Activated CD4-positive, alpha-beta memory T cell treated with anti-CD3 and anti-CD28 coated beads for 36 hours (primary cell): ENCODE measurements at places on chromosomes 4 and X.

DNA sequence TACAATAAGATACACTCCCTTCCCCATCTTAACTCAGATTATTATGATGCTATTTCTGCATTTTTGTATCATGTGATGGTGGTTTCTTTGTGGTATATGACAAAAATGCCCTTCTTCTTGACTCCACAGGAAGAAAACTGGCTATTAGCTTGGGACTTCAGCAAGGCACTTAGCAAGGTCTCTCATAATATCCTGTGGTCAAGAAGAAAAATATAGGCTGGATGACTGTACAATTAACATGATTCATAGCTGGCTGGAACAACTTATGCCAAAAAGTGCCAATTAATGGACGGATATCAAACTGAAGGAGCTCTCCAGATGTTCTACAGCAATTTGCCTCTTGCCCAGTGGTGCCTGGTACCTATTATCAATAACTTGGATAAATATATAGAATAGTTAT is 2.3 kb upstream of the MID1IP1 start:
- no peak for DNase-seq

DNA sequence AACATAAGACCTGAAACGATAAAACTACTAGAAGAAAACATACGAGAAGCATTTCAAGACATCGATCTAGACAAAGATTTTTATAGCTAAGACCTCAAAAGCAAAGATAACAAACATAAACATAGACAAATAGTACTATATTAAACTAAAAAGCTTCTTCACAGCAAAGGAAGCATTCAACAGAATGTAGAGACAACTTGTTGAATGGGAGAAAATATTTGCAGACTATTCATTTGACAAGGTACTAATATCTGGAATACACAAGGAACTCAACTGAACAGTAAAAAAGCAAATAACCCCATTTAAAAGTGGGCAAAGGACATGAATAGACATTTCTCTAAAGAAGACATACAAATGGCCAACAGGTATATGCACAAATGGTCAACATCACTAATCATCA is 49.8 kb downstream of the MANBA start:
- DNase-seq: no peak

- no peak for DNase-seq
Measured at GRCh38 chr4:146932116-146932515, 13.5 kb downstream of the TTC29 start.

DNA sequence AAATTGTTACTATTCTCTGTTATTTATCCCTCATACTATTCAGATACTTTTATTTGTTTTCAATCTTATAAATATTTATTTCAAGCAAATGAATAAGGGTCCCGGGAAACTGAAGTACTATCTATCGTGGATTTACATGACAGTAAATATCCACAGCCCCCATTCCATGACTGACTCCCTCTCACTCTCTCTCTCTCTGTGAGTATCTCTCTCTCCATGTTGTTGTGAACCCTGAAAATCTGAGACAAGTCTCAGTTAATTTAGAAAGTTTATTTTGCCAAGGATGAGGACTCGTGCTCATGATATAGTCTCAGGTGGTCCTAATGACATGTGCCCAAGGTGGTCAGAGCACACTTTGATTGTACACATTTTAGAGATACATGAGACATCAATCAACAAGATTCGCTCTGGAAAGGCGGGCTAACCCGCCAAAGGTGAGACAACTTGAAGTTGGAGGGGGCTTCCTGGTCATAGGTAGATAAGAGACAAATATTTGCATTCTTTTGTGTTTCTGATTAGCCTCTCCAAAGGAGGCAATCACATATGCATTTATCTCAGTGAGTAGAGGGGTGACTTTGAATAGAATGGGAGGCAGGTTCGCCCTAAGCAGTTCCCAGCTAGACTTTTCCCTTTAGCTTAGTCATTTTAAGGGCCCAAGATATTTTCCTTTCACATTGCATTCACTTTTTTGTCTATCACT is 986.4 kb downstream of the NLGN4X start:
- DNase-seq: no peak
